Activated naive CD4-positive, alpha-beta T cell treated with anti-CD3 and anti-CD28 coated beads for 36 hours (primary cell): ENCODE measurements at places on chromosomes 3 and 15.

DNA sequence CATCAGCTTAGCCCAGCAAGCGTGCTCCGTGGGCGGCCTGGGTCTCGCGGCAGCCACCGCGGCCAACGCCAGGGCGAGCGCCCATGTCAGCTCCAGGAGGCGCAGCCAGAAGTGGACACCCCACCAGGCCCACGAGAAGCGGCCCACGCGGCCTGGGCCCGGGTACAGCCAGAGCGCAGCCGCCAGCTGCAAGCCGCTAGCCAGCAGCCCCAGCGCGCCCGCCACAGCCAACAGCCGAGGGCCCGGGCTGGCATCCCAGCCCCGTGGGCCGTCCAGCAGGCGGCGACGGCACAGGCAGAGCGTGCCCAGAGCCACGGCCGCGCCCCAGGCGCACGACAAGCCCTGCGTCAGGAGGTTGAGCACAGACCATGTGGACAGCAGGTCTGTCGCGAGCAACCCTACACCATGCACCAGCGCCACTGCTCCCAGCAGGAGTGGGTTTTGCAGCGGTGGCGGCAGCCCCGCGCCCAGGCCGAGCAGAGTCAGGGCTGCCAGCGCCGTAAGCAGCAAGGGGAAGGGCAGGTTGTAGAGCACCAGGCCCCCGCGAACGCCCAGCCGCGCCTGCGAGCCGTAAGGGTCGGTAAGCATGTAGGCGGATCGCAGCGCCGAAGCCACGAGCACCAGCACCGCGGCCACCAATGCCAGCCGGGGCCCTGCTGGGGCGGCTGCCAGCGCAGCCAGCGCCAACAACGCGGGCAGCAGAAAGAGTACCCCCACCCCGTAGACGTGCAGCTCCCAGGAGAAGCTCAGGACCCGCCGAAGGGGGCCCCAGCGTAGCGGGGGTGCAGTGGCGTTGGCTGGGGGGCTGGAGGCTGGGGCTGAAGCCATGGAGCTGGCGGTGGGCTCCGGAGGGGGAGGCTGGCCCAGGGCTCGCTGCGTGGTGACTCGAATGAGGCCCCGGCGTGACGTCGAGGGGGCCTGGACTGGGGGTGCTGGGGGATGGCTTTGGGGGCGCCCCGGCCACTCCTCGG is 4.9 kb downstream of the PRRT3 start:
- DNase-seq = no peak

GRCh38 chr3:155231792-155232191 is 61.7 kb downstream of the STRIT1 start:
- DNase-seq = no peak

DNA sequence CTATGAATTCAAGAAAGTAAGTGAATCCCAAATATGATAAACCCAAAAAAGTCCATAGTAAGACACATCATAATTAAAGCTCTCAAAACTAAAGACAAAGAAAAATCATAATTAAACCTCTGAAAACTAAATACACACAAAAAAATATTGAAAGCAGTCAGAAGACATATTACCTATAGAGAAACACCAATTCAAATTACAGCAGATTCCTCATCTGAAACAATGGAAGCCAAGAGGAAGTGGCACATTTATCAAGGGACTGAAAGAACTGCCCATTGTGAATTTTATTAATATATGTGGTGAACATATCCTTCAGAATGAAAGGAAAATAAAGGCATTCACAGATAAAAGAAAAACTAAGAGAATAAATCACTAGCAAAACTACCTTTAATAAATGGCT is 128.2 kb downstream of the SCAPER start:
- no peak for DNase-seq

DNA sequence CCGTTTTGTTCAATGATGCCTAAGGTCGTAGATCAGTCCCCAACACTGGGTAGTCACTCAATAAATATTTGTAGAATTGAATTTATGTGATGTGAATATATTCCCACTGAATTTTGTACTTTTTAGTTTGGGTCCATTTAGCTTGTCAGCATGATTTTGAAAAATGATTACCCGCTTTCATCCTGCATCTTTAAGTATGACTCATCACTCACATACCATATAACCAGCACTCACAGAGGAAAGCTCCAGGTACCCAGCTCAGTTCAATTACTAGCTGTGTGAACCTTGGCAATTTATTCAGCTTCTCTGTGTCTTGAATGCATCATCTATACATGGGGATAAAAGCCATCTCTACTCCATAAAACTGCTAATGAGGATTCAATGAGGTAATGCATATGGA is 2.2 kb upstream of the MLF1 start:
- no peak for DNase-seq

GRCh38 chr3:190692256-190692655 is 170.2 kb downstream of the GMNC start:
- DNase-seq = no peak

GRCh38 chr3:34361921-34362320 is 563.5 kb downstream of the PDCD6IP start:
- DNase-seq = peak; percentile 4

DNA sequence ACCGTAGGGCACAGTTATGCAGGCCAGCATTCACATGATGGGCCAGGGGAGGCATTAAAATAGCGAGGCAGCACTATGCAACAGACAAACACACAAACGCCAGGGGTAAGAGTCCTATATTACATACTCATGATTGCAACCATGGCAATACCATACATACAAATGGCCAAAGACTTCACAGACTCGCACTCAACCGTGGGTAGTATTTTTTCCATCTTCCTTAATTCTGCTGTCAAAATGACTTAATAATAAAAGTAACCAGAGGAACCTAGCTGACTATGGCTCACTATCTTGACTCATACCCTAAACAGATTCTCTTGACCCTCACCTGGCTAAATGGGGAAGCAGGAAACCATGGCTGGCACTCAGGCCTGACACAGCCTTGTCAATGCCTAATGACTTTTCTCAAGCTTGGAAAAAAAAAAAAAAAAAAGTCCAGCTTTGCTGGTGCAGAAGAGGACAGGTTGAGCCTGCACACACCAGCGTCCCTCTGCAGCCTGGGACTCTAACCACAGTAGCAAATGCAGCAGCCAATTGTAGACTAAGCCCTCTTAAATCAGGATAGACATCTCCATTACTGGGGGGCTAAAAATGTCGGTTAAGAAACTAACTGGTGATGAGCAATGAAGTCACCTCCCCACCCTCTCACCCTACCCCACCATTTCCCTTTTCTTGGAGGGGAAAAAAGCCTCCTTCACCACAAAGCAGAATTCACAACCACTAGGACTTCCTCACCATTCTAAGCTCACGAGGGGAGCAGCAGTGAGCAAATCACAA is 23.1 kb downstream of the CCDC12 start:
- DNase-seq = no peak

DNA sequence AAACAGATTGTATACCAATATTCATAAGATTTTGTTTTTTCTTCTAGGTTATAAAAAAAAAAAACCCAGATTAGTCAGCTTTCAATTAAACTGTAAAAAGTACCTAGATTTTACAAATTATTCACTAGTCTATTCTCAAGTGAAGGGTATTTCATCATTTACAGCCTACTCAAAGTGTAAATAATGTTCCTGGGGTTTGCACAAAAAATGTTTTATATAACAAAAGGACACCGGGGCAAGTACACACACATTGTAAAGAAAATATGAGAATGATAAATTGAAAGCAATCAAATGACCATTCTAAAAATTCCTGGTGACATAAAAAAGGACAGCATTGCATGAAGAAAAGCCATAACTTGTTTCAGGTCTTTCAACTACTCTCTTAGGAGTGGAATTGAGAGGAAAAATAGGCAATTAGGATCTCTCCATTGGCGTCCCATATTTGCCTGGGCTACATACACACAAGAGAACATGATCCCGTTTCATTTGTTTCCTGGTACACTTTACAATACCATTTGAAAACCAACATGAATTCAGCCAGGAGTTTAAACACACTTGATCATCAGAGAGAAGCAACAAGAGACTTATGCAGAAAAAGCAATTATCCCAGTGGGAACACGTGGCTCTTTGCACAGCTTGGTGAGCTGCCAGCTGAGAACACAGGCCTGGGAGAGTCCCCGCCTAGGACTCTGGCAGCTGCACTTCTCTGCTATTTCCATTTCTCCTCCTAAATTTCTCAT is 1039.2 kb downstream of the ROBO1 start:
- no peak for DNase-seq

DNA sequence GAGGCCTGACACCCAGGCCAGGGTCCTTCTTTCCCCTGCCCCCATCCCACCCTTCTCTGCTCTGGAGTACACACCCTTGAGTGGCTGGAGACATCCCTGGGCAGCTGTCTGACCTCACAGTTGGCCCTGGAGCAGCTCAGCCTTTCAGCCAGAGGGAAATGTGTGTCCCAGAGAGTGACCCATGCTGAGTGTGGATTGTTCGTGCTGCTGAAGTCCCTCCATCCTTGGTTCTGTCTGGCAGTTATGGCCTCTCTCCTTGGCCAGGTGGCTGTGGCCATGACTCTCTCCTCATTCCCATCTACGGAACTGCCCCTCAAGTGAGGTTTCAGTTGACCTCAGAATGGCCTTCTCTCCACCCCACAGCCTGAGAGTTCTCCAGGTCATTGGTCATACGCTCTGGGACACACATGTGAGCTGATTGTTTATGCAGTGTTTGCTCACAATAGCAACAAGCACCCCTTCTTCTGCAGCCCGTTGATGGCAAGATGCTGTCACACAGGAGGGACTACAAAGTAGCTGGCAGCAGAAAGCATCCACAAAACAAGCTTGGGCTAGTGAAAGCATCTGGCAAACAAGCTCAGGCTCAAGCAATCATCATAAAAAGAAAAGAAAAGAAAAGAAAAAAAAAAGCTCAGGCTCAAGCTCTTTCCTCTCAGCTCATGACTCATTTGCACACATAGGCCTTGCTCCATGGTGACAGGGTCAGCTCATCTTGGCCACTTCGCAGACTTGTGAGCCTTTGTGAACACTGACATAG is 55.3 kb upstream of the ITGA11 start:
- no peak for DNase-seq

DNA sequence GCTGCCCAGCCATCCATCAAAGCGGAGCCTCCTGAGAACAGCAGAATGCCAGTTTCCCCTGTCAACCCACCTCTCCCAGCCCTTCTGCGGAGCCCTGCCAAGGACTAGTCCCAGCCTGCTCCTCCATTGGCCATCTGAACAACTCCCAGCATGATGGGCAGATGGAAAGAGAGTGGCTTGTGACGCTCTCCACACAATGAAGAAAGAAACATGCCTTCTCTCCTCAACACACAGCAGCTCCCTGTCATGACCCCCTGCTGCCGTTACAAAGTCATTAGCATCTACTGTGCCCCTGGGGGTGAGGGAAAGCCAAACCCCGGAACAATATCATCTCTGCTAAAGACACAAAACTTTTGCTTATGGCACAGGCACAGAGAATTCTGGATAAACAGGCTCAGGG is 33.6 kb downstream of the MECOM start:
- DNase-seq = no peak

DNA sequence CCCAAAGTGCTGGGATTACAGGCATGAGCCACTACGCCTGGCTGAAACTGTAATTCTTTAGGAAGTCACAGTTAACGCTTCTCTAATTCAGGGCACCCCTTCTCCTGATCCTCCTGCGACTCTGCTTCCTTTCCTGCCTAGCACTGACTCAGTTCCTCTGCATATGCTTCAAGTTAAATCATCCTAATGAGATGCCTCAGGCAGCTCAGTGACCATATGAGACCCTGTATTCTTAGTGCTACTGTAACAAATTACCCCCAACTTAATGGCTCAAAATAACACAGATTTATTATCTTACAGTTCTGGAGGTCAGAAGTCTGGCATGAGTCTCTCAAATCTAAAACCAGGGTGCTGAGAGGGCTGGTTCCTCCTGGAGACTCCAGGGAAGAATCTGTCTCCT is 271.8 kb upstream of the LYSMD4 start:
- no peak for DNase-seq

GRCh38 chr3:161550491-161551195 is 54.0 kb downstream of the OTOL1 start:
- DNase-seq = no peak

DNA sequence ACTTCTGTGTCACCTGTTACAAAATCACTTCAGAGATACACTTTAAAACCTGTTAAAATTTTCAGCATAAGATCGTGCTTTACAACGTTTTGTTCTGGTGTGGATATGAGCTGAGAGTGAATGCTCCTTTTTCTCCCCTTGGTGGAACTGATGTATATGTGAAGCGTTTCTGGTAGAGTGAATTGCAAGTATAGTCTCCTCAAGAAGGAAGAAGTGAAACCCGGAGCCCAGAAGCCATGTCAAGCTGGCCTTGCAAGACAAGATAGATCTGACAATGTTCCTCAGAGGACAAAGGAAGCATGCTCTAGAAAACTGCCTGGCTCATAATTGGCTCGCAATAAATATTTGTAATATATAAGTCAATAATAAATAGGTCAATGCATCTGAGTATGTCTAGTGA is 23.6 kb downstream of the SERPINI2 start:
- DNase-seq = no peak

DNA sequence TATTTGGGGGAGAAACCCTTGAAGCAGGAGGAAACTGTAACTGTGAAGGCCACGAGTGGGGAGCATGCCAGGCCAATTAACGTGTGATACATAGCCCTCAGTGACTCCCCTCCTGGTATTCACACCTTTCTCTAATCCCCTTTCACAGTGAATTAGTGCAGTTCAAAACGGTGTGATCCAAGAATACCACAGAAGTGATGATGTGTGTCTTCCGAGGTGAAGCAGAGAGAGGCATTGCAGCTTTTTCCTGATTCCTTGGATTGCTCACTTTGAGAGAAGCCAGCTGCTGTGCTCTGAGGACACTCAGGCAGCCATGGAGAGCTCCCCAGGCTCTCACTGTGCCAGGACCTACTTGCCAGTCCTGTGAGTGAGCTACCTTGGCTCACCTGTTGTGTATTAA is 17.3 kb downstream of the NIPA2 start:
- no peak for DNase-seq

- DNase-seq = no peak
Observed at GRCh38 chr3:34175636-34176176, 377.3 kb downstream of the PDCD6IP start.

DNA sequence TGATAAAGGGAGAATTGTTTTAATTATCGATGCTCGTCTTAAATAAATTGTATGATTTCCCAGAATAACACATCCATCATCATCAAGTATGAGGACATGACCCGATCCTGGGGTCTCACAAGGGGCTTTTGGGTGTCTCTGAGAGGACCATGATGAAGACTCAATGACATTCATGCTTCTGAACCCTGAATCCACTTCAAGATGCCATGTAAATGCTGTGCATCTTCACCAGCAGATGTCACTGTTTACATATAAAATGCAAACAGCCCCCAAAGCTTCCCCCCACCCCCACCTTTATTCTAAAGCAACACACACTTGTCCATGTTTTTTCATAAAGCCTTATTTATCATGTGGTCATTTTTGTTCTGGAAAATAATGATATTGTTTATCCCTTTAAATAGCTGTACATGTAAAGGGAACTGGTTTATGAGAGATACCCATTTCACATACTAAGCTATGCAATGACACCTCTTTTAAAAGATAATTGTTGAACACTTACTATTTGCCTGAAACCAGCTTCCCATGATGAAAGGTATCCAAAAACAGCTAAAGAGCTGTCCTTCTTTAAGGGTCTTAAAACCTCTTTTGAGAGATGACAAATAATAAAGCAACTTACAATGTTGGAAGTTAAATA is 69.7 kb upstream of the UBE3A start:
- peak; percentile 6 for DNase-seq
